Cortex of kidney (tissue), 1 donor: ENCODE measurements at places on chromosomes 6 and 20.

GRCh38 chr20:11672959-11673358 is 244.7 kb upstream of the BTBD3 start:
- DNase-seq: no peak

DNA sequence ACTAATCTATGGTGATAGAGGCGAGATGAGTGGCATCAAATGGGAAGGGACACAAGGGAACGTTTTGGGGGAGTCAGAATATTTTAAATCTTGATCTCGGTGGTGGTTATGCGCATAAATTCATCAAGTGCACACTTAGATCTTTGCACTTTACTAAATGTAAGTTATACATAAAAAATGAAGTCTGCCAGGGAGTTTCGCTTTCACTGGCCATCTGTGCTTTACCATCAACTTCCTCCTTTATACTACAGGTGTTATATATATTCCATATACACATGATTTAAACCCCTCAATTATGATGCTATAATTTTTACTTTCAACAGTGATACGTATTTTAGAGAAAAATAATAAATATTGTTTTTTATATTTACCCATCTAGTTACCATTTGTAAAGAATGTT is 97.6 kb upstream of the AKIRIN2 start:
- DNase-seq: no peak

- DNase-seq: no peak
Measured at GRCh38 chr6:112665815-112666214, 318.7 kb downstream of the RFPL4B start.

GRCh38 chr6:79544299-79544927 is 7.2 kb upstream of the LCA5 start:
- no peak for DNase-seq

- DNase-seq: no peak
Measured at GRCh38 chr6:148565930-148566663, 180.7 kb upstream of the UST start.

DNA sequence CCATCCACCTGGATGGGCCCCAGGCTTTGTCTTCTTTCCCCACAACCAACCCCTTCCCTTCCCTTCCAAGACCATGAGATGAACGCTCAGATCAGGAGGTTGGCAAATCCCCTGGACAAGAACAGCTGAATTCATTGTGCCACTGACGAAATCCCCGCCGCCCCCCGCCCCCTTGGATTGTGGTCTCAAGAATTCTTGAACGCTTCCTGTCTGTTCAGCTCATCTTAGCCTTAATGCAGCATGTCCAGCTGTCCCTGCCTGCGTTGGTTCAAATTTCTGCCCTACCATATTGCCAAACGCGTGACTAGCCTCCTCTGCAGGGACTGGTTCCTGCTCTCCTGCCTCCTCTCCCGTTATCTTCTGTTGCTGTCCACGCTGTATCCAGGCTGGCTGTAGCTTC is 133.2 kb downstream of the CDH4 start:
- DNase-seq: no peak

- no peak for DNase-seq
Measured at GRCh38 chr20:51732096-51732791, 35.9 kb downstream of the ATP9A start.

- DNase-seq: no peak
Measured at GRCh38 chr6:158807515-158808441, 11.4 kb downstream of the EZR start.

GRCh38 chr6:56169366-56169765 is 78.0 kb downstream of the COL21A1 start:
- no peak for DNase-seq

- no peak for DNase-seq
Measured at GRCh38 chr6:45310118-45310788, 17.9 kb upstream of the RUNX2 start.

- no peak for DNase-seq
Measured at GRCh38 chr6:73696966-73697655, 1.1 kb downstream of the CD109 start.

- DNase-seq: no peak
Measured at GRCh38 chr6:9627916-9628315, 787.0 kb downstream of the TFAP2A start.

GRCh38 chr20:54657268-54657826 is 182.0 kb downstream of the DOK5 start:
- no peak for DNase-seq

- DNase-seq: no peak
Measured at GRCh38 chr20:33370291-33370690, 31.0 kb downstream of the CDK5RAP1 start.

DNA sequence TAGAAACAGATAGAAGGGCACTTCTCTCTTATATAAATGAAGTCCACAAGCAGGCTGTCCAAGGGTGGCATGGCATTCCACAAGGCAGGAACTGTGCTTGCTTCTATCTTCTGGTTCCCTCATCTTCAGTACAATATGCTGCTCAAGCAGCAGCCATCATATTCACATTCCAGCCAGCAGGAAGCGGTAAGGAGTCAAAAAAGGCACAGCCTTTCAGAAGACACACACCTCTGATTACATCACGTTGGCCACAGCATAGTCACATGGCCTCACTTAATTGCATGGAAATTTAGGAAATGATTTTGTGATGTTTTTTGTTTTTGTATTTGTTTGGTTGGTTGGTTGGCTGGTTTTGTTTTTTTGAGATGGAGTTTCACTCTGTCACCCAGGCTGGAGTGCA is 19.0 kb downstream of the REM1 start:
- DNase-seq: no peak

- no peak for DNase-seq
Measured at GRCh38 chr20:56173438-56173837, 75.1 kb upstream of the MC3R start.

DNA sequence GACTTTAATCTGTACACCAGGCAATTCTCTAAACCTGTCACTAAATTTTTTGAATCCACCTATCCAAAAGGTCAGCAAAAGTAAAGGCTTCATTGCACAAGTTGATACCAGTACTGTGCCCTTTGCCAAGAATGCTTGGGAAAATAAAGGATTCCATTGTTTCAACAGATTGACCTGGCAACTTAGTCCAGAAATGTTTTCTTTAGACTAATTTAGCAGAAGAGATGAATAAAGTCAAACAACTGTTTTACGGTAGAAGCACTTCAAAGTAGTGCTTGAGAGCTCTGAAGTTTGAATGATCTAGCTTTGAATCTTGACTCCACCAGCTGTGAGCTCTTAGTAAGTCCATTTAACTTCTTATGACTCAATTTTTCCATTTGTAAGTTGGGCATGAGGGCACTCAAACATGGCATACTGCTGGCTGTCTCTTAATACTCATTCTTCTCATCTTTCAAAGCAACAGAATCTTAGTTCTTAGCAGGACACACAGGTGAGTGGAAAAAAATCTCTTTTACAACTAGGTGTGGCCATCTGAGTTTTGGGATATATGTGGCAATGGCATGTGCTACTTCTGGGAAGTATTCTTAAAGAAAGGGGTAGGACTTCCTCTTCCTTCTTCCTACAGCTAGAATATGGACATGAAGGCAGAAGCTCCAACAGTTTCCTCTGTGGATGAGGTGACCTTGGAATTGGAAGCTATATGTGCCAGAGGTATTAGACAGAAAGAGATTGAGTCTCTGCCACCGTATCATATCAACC is 55.9 kb upstream of the LOC128125822 start:
- no peak for DNase-seq

GRCh38 chr6:12058172-12058961 is 46.3 kb downstream of the HIVEP1 start:
- DNase-seq: no peak

DNA sequence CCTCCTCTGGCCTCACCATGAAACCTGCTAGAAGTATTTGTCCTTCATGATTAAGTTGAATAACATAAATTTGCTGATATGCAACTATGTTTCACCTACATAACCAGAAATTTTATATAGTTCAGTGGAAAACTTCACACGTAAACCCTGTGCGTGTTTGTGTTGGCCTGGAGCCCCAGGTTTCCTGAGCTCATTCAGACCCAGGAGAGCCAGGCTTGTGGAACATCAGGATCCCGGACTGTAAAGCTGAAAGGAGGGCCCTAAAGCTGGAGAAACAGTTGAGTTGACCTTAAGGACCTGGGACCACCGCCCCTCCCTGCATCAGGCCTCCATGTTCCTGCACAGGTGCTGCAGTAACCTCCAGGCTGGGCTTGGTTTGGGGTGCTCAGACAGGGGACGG is 3.1 kb upstream of the SPATS1 start:
- no peak for DNase-seq

DNA sequence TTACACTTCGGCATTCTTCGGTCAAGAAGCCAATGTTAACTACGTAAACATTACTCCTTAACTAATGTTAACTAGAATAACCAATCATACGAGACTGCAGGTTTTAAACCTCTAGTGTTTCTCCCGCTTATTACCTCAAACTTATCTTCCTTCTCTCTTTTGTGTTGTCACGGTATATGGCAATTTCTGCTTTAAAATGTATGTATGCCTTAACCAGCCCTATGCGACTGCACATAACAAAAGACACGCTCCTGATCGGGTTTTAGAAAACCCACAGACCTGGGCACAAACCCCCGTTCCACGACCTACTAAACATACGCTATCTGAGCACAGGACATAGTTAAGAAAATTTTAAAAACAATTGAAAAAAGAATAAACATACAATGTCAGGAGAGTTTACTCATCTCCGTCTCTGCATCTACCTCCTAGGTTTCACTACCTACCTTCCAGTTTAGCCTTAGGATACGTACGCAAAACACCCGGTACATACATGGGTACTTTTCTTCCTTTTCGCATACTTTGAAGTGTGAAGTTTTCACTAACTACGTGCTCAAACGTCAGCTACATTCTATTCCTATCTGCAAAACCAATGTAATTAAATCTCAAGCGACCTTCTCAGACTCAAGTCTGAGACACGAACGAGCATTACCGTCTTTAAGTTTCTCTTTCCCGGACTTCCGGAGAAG is 1.1 kb downstream of the CD164 start:
- DNase-seq: no peak

DNA sequence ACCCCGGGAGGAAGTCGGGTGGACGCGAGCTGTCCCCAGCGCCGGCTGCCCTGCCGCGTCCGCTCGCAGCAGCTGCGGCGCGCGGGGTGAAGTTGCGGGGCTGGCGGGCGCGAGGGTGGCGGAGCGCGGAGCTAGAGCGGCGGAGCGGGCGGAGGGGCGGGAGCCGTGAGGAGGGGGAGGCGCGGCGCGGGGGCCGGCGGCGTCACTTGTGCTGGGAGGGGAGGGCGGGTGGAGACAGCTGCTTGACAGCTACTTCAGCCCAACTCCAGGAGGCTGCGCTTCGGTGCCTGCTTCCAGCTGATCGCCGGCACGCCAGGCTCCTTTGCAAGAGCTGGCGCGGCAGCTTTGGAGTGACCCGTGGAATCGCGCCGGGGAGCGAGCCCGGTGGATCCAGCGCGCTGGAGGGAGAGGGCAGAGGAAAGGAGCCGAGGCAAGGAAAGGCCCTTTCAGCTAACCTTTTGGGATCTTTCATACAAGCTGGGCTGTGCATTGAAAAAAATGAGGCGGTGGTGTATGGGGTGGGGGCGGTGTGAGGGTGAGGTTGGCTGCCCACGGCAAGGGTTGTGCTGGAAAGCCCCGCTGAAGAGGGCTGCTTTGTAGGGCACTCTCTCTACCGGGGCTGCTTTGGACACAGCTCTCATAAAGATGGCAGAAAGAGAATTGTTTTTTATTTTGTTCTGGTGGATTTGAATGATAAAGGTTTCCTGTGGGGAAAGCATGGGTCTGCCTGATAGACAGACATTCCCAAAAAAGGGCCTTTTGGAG is 24.6 kb downstream of the RIPOR2 start:
- no peak for DNase-seq

- no peak for DNase-seq
Measured at GRCh38 chr6:77462359-77463307, 658 bp downstream of the HTR1B start.

DNA sequence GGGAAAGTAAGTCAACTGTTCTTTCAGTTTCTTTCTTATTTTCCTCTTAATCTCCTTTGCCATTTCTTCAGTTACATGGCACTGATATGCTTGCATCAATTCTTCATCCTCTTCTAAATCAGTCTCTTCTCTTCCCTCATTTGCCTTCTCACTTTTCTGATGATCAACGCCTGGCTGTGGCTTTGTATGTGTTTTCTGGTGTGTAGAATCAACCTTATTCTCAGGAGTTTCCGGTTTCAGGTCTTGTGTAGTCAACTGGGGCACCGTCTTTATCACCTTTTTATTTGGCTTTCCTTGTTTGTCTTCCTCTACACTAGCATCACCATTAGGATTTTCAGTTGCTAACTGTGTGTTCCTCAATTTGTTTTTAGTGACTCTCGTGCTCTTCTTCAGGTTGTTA is 31.6 kb downstream of the AHI1 start:
- no peak for DNase-seq

DNA sequence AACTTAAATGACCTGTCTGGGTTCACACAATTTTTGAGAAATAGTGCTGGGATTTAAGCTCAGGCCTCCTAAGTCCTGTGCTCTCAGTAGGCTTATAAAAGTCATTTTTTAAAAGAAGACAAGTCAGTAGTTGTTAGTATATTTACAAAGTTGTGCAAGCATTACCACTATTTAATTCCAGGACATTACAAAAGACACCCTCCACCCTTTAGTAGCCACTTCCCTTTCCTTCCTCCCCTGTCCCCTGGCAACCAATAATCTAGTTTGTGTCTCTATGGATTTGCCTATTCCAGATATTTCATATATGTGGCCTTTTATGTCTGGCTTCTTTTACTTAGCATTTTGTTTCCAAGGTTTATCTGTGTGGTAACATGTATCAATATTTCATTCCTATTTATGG is 37.6 kb downstream of the HMGN3 start:
- no peak for DNase-seq

GRCh38 chr6:94344866-94345265 is 925.5 kb upstream of the EPHA7 start:
- DNase-seq: no peak

DNA sequence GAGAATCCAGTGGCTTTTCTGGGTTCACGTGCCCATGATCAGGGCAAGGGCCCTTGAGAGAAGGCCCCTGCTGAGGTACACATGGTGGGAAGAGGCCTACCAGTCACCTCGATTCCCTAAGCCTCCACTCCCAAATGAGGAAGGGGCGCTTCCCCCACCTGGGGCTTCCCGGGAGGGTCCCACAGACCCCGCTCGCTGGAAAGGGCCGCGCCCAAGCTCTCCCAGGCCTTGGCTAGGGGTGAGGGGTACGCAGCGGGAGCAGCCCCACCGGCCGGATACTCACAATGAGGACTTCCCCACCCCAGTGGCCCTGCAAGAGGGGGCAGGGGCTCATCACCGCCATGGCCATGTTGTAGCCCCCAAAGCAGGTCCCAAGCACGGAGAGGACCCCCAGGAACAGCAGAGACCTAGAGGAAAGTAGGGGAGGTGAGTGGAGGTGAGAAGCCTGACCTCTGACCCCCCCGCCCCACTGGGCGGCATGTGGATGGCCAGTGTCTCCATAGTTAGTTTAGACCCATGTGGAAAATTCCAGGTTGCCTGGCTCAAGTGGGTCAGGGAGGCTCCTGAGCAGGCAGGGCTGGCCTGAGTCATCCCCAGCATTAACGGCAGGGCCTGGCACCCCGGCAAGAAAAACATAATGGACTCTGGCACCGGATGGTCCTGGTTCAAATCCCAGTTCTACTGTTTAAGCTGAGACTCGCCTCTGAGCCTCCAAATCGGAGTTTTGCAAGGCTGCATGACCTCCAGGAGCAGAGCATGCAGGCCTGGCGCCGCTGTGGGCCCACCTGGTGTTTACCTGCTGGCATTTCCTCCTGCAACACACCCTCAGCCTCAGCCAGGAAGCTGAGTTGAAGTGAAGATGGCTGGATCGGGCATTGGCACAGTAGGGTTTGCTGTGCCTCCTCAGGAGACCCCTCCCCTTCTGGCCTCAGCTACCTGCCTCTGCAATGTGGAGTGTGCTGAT is 6.6 kb downstream of the SLC52A3 start:
- no peak for DNase-seq

GRCh38 chr6:6331946-6332601 is 11.6 kb upstream of the F13A1 start:
- no peak for DNase-seq
